Psoas muscle (tissue), 8 donors: ENCODE measurements at places on chromosomes 12 and 14. TPM values are rescaled to one million over a fixed set of nuclear protein-coding genes. Genes with fewer than 3 reads are reported as not detected.
A peak's percentile ranks its signal among the peaks of the same experiment; 100 is the strongest.

GRCh38 chr12:75795125-75795524 lies 236.5 kb downstream of the PHLDA1 start:
- DNase-seq: no peak

The TC2N gene
- total RNA-seq: 1.5 TPM

The GLT1D1 gene
- 0.32 TPM for total RNA-seq

The ORAI1 gene
- total RNA-seq: 17.9 TPM

The LRIG3 gene
- total RNA-seq: 5.1 TPM

The ABCD2 gene
- 0.12 TPM for total RNA-seq

GRCh38 chr14:103724116-103724515 lies 8.5 kb downstream of the ZFYVE21 start:
- peak; percentile 76 for DNase-seq
